Uterus (tissue), 4 donors: ENCODE measurements at places on chromosomes 3 and 15. TPM values are rescaled to one million over a fixed set of nuclear protein-coding genes. Genes with fewer than 3 reads are reported as not detected.

The CEMIP gene
- total RNA-seq: 1.2 TPM

The SMAD6 gene
- 9.4 TPM for total RNA-seq

The KCNAB1 gene
- 9.3 TPM for total RNA-seq

The A4GNT gene
- total RNA-seq: not detected

GRCh38 chr15:43249699-43250203 lies 17.0 kb downstream of the TGM5 start:
- H3K27ac ChIP-seq: no peak overlapping the region
- no peaks in the 10 kb centered on the region for H3K36me3 ChIP-seq
- DNase-seq: no peak
- no peaks in the 10 kb centered on the region for H3K4me1 ChIP-seq

GRCh38 chr3:114508976-114509375 lies 215.1 kb downstream of the TIGIT start:
- DNase-seq: no peak
- H3K36me3 ChIP-seq: no peaks in the 10 kb centered on the region
- no peaks in the 10 kb centered on the region for H3K27me3 ChIP-seq
- no peak overlapping the region for H3K27ac ChIP-seq
- no peaks in the 10 kb centered on the region for H3K4me1 ChIP-seq

DNA sequence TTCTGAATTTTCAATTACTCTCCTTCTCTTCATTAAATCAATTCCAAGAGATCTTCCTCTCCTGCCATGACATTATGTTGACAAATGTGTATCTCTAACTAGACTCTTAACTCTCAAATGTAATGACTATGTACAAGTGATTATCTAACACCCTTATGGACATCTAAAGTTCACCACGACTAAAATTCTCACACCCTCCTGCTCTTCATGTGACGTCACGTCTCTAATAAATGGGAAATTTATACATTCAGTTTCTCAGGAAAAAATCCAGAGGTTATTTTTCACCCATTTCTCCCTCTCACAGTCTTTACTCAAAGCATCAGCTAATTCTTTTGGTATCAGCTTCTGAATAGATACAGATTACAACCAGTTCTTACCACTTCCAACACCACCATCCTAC lies 237.5 kb upstream of the EPHA6 start:
- no peaks in the 10 kb centered on the region for H3K4me1 ChIP-seq
- DNase-seq: no peak
- no peaks in the 10 kb centered on the region for H3K27me3 ChIP-seq
- no peaks in the 10 kb centered on the region for H3K36me3 ChIP-seq

DNA sequence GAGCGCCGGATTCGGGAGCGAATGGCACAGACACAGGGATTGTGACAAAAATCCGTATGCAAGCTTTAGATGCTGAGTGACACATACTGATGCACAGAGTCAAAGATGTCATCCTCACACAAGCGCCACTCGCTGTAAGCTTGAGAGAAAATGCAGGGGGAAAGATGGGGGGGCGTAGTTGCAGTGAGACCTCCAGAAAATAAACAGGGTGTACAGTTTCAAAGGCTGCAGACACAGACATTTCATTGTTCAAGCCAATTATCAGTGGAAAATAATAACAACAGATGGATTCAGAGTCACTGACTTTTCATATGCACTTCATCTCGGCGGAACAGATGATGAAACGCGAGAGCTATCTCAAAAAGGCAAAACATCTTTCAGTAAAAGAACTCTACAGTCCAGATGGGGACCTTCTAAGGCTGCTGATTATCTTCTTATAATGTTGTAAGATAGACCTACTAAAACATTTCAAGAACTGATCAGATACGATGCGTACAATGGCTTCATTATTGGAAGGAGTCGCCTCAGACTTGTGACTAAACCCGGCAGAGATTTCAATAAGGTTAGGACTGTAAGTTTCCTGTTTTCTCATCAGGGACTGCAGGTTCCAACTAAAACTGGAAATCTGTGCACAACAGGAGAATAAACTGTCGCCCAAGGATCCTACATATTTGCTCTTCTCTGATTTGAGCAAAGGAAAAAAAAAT lies 275.4 kb downstream of the FOXP1 start:
- no peak overlapping the region for H3K27ac ChIP-seq
- H3K4me3 ChIP-seq: no peak overlapping the region
- H3K4me1 ChIP-seq: no peaks in the 10 kb centered on the region
- H3K36me3 ChIP-seq: no peaks in the 10 kb centered on the region

GRCh38 chr15:82530606-82531379 lies 9.5 kb downstream of the RPS17 start:
- H3K4me3 ChIP-seq: no peak overlapping the region
- H3K27me3 ChIP-seq: no peaks in the 10 kb centered on the region
- H3K27ac ChIP-seq: no peak overlapping the region
- peak; percentile 56 for DNase-seq

DNA sequence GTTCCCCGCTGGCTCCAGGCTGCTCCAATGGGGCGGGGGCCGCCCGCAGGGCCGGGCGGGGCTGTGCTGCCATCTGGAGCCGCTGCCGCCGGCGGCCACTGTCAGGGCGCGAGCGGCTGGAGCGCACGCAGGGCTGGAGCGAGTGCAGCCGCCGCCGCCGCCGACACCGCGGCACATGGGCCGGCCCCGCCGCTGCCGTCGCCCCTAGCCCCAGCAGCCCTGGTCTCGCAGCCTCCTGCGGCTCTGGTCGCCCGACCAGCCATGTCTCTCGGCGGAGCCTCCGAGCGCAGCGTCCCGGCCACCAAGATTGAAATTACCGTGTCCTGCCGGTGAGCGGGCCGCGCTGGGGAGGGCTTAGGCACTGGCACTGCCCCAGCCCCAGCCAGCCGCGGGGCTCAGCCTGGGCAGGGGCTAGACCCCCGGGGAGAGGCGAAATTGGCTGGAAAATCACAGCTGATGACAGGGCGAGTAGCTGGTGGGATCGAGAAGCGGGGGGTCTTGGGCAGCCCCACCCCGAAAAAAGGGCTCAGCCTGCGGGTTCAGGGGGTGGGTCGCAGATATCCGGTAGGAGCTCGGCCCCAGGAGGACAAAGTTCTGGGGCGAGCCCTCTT lies at the start of gene CPNE9:
CPNE9 (plus strand) TSS at position 98 of the 611 bp plus-strand sequence; CDS start at position 262, 164 bp downstream.
- H3K4me3 ChIP-seq: peak within 1 kb of the TSS; percentile 9
- H3K36me3 ChIP-seq: no peaks in the 10 kb centered on the region
- H3K27ac ChIP-seq: no peak within 1 kb of the TSS
- H3K4me1 ChIP-seq: peaks cover 8% of the 10 kb centered on the region
